ENCODE measurements at places on chromosomes 2 and 18.

DNA sequence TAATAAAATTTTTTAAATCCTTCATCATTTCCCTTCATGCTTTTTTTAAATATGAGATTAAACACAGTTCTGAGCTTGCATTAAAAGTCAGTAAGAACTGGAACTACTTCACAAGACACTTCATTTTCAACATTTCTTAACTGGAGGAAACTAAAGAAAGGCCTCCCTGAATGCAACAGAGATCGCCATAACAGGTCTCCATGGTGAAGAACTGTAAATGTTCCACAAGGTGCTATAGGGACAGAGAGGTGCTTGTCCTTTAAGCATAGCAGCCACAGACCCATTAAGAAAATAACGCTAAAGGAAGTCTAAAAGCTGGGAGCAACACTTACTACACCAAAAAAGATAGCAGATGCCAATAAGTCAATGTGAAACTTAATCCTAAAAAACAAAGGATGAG is 8.5 kb downstream of the STAM2 start:
- no peak for DNase-seq

DNA sequence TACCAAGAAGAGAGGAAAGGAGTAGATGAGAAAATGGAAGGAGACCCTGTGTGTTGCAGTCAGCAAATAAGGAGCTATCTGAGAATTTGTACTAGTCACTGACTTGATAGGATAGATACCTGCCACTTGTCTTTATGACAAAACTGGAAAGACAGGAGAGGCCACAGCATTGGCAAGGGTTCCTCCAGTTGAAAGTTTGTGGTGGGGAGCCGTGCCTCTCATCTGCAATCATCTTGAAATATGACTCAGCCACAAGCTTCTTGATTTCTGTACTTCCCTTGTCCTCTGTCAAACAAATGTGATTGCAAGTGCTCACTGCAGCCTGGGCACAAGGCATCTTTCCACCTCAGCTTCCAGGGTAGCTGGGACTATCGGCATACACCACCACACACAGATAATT is 99.1 kb downstream of the GREB1L start:
- DNase-seq: no peak

DNA sequence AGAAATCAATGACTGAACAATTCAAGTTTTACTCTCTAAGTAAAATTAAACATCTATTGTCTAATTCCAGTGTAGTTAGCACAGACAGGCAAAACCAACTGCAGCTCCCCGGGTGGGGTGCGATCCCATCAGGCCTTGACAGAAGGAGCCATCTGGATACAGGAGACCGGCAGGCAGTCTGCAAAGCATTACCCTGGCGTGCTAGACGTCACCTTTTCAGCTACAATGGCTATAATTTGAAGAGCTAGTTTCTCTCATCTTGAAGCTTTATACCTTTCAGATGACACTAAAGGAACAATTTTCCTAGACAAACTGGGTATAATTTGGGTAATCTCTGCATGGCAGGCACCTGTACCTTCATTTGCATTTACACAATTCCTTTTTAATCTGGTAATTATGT is 761.5 kb upstream of the SOX11 start:
- DNase-seq: no peak

DNA sequence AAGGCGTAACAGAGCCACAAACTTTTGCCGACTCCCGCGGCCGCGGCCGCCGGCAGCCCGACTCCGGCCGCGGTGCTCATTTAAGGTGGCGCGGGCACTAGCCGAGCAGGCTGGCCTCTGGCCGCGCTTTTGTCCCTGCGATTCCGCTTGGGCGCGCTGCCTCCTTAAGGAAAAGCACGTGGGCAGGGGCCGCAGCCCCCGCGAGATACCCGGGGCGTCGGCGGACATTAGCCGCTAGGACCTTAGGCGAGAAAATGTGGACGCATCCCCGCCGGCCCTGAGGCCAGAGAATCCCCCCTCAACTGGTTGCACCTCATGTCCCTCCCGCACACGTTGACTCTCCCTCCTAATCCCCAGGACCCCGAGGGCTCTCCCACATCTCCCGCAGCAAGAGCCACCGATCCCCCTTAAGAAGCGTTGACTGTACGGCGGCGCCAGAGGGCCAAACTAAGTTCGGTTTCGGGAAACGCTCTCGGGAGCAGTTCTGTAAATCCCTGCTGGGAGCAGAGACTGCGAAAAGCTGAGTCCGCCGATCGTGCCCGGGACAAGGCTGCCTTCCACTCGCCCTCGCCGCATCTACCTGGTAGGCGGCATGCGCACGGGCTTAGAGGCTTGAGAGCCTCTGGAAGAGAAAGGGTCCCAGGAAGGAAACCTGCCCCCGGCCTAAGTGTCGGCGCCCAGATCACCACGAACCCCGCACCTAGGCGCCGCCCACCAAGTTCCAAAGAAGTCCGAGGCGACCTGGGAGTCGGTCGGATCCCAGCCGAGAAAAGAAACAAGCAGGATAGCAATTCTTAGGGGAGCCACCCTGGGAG is 1.8 kb upstream of the SATB2 start:
- no peak for DNase-seq

GRCh38 chr2:162608901-162609300 is 229.7 kb downstream of the KCNH7 start:
- no peak for DNase-seq

- DNase-seq: no peak
These were observed 118.5 kb downstream of the AGAP1 start for GRCh38 chr2:235612181-235612950.

GRCh38 chr2:233303252-233303651 is 4.4 kb upstream of the SAG start:
- DNase-seq: no peak

DNA sequence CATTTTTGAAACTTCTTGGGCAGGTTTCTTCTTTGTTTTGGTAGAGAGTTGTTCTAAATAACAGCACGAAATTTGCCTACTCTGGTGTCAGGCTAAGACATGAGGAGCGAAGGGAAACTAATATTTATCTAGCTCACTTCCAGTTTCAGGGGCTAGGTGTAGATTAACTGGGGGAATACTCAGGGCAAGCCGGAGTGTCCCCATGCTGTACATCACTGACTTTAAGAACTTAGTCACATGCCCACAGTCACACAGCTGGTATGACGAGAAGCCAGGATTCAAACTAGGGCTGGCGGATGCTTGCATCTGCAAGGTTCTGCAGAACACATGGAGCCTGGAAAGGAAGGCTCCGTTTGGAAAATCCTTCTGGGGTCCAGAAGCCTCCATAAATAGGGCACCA is 133.3 kb downstream of the ALPK2 start:
- DNase-seq: no peak

DNA sequence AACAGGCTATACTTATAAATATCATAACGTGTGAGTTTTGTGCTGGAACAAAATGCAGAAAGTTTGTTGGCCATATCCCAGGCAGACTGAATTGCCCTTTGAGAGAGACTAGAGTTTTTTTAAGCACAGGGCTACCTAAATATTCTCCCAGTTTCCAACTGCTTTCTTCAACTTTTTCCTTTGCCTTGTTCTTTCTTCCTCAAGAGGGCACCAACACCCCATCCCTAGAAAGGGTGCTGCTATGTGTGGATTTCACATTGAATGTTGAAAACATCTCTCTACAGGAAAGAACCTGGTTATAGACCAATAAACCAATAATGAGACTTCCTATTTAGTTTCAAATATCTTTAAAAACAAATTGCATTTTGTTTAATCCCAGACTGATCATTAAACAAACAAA is 87.9 kb downstream of the ICOS start:
- no peak for DNase-seq

DNA sequence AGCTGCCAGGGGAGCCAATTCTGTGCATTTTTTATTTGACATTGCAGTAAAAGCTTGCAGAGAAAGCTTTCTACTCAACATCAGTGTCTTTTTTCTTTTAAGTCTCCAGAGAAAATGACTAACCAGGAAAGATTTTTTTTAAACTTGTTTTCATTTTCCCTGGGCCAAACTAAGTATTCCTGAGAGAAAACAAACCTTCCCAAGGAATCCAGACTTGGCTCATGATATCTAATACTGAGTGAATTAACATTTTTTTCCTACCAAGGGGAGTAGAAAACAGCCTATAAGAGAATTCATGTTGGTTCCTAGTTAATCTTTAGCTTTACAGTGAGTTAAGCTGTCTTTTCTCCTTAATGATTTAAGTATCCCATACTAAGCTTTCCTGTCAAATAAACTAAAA is 46.7 kb downstream of the DAPL1 start:
- DNase-seq: no peak

- DNase-seq: no peak
These were observed 26.0 kb downstream of the CTAGE1 start for GRCh38 chr18:22391407-22392345.

- no peak for DNase-seq
These were observed at the start of gene COL3A1 for GRCh38 chr2:188974164-188974563. Gene COL3A1 (plus strand): TSS chr2:188974373. CDS start chr2:188974490, 117 bp downstream.

DNA sequence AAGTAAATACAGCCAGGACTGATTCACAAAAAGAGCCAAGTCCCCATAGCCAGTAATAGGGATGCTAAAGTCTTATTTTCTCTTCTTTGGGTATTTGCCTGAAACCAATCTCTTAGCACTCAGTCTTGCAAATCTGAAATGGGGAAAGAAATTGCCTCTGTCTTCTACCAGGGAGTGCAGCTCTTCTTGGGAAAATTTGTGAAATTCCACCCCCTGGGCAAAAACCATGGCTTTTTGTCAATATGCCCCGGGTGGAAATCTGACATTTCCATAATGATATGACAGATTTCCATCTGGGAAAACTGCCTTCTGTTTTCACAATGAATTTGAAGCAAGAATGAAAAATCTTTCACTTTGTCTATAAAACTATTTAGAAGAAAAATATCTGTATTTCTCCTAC is 628.1 kb downstream of the BCL11A start:
- no peak for DNase-seq

- DNase-seq: no peak
These were observed 34.7 kb downstream of the RASGRP3 start for GRCh38 chr2:33511141-33511540.

GRCh38 chr2:12970861-12971260 is 254.1 kb downstream of the TRIB2 start:
- DNase-seq: no peak

DNA sequence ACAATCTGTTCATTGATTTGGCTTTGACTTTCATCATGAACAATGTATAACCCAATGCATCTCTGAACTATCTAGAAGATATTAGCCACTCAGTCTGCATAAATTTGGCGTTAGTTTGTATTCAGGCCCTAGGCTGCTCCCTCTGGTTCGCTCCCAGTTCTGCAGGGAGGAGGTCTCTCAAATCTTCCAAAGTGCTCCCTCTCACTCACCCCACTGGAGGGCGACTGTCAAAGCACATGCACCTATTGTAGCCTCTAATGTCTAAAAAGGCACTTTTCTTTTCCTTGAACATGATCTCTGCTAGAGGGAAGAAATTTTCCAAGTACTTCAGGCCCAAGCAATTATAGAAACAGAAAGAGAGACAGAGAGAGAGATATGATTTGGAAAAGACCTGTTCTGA is 291.5 kb downstream of the TDRD15 start:
- no peak for DNase-seq

DNA sequence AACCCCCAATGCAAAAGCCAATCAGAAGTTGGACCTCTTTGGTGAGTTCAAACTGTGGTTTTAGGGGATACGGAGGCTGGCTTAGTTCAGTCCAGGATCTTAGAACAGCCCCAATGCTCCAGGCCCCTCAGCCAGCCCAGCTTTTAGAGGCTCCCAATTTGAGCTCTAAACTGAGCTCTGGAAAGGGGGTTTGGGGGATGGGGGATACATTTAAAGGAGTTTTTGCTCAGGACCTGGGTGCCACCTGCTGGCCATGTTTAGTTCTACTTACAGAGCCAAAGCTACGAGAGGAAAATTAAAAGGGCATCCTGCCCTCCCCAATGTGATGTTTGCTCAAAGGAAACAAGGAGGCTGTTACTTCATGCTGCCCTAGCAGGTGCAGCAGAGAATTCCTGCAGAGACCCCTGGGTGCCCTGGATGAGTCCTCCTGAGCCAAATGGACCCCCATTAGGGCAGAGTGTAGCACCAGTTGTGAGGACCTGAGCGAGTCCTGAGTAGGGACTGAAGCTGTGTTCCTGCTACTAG is 15.9 kb upstream of the TMEM214 start:
- peak; percentile 29 for DNase-seq

DNA sequence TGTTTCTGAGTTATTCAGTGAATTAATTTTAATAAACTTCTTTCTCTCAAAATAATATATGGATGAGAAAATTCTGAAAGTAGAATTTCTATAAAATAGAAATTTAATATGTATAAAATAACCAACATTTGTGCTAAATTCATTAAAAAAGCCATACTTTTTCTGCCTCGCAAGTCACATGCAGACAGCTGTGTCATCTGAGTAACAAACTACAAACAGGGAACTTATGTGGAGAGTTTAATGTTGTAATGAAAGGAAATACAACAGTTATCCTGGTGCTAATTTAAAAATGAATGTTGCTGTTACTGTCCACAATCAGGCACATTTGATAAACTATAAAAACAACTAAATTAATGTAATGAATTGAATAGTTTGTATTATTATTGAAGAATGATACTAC is 22.2 kb downstream of the RMDN2 start:
- no peak for DNase-seq

GRCh38 chr18:44636241-44636640 is 44.4 kb upstream of the SETBP1 start:
- no peak for DNase-seq

- no peak for DNase-seq
These were observed 29.8 kb upstream of the TMEM131 start for GRCh38 chr2:98025481-98026037.

DNA sequence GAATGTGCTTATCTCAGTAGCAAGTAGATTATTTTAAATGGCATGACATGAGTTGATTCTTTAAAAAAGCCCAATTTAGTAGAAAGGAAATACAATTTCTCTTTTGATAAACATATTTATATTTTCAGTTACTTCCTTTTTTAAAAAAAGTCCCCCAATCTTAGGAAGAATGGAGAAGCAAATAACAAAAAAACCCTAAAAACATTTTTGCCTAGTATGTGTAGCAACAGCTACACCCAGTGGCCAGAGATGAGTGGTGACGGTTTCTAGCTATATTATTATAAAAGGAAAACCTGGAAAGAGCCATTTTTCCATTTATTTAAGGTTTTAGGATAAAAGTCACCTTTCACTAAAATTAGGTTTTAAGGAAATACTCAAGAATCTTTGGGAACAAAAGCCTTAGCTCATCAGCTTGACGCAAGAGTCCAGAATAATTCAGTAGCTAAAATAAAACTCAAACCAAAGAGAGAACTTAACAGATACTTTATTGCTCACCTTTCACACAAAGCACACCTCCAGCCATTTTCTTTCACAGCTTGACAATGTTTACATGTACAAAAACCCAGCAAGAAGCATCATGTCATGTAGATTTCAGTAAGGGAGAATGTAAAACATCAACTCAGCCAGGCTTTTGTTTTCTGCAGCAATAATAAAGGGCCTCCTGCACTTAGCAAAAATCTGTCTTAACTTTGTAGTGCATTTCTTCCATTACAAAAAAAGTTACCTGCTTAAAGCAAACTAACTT is 15.7 kb downstream of the FAM98A start:
- no peak for DNase-seq

All from stimulated activated CD4-positive, alpha-beta T cell treated with anti-CD3 and anti-CD28 coated beads, Interleukin-1b, Interleukin-23, amount 100 ng/mL, for 4 hours (primary cell).